CD14-positive monocyte (primary cell): ENCODE measurements at places on chromosomes 7 and 10.

DNA sequence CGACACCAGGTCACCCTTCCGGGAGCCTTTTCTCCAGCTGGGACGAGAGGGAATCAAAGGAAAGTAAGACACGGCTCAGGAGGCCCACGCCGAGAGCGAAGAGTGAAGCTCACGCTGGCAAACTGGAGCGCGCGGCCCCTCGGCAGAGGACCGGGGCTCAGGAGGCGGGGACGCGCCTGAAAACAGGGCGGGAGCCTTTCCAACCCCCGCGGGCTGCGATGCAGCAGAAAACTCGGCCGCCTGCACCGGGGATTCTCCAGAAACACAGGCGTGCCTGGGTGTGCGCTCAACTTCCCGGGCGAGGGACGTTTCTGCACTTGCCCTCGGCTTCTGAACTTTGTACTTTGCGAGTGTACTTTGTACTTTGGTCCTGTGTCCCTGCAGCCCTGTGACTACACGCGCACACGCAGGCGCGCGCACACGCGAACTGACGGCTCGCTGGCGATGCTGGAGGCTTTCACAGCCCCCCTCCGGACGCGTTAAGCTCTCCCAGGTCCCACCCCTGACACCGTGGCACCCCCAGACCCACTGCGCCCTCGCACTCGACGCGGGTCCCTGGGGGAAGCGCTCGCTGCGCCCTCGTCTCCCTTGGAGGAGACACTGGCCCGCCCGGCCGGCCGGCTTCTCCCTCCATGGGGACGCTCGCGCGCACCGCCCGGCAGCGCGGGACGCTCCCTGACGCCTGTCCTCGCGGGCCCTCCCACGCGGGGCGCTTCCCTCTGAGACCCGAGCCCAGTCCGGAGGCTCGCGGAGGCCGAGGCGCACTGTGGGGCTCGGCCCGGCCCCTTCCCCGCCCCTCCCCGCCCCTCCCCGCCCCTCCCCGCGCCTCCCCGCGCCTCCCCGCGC lies 588 bp upstream of the PAOX start:
- DNase-seq = peak; percentile 67

DNA sequence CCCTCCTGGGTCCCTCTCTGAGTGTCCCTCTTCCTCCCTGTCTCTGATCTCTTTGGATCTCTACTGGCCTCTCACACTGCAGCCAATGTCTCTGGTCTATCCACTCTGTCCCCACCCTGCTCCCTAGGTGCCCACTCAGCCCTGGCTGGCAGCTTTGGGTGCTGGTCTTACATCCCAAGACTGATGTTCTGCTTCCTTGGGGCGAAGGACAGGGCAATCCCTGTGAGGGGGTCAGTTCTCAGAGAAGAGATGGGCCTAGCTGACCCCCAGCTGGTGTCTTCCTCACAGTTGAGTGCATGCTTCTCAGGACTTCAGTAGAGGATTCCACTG lies 51.7 kb upstream of the CAMK2B start:
- no peak for DNase-seq

- DNase-seq = no peak
These were observed 165.7 kb downstream of the PARD3 start for GRCh38 chr10:34649385-34649784.

GRCh38 chr7:158614700-158615099 lies 27.1 kb upstream of the PTPRN2 start:
- no peak for DNase-seq

GRCh38 chr7:102122026-102122425 lies 164.6 kb upstream of the SH2B2 start:
- peak; percentile 68 for DNase-seq

DNA sequence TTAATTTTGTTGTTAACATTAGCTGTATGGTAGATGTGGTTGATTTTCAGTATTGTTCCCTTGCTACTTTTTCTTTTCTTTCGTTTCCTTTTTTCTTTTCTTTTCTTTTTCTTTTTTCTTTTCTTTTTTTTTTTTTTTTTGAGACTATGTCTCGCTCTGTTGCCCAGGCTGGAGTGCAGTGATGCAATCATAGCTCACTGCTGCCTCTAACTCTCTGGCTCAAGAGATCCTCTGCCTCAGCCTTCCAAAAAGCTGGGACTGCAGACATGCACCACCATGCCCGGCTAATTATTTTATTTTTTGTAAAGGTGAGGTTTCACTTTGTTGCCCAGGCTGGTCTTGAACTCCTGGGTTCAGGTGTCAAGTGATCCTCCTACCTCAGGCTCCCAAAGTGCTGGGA lies 14.4 kb downstream of the SLC26A3 start:
- no peak for DNase-seq

DNA sequence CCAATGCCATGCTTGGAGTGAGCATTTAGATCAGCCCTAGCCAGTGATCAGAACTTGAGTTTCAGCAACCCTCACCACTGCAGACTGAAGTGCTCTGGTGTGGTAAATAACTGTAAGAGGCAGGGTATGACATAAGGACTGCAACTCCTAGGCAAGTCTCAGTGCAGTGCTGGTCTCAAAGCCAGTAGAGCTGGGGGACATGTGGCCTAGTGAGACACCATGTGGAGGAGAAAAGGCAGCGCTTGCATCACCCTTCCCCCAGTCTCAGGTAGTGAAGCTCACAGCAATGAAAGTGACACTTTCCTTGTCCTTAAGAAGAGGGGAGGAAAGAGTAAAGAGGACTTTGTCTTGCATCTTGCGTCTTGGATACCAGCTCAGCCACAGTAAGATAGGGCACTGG lies 386.8 kb upstream of the POT1 start:
- no peak for DNase-seq

DNA sequence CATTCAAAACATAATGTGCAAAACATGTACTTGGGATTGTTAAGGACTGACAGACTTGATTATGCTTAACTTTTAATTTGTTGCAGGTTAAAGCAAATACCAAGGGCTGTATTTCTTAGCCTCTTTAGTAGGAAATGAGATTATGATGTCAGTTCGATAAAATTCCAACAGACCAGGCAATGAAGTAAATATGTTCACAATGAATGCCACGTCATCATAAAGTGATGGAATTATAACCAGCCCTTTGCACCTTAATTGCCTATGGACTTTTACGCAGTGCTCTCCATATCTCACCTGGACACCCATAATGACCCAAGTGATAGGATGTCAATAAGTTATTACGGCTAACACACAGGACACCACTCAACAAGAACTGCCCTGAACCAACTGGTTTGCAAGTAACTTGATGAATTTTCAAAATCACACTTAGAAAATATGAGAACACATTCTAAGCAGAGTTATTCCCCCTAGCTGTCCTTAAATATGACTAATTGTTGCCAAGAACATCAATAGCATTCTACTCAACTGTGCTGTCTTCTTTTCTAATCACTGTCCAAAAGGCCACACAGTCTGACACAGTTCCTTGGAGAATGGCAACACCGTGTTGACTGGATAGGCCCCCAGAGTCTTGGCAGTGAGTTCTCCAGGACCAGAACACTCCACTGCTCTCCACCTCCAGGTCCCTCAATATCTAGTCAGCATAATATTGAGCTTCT lies 115.0 kb downstream of the CHCHD3 start:
- no peak for DNase-seq

DNA sequence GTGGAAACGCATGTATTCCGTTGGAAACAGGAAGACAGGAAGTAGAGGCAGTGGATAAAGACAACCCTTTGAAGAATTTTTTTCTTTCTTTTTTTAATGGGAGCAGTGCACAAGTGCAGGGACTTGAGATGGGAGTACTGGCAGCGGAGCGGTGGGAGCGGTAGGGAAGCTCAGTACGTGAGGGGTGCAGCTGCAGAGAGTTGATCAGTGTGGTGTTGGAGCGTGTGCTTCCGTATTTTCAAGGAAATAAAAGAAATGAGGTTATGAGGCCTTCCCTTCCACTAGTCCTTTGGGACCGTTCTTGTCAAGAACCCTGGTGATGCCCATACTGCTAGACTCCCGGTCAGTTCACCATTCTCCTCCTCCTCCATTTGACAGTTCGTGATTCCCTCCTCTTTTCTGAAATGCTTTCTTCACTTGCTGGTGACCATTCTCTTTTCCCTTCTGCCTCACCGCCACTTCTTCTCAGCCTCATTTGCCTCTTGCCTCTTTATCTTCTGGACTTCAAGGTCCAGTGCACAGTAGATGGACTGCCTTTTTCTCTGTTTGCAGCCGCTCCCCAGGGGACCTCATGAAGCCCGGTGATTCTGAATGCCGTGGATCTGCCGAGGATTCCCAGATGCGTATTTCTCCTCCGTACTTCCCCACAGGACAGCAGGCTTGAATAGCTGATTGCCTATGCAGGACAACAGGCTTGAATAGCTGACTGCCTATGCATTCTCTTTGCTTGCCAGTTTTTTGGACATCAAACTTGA lies 39.1 kb upstream of the TMEM236 start:
- no peak for DNase-seq

DNA sequence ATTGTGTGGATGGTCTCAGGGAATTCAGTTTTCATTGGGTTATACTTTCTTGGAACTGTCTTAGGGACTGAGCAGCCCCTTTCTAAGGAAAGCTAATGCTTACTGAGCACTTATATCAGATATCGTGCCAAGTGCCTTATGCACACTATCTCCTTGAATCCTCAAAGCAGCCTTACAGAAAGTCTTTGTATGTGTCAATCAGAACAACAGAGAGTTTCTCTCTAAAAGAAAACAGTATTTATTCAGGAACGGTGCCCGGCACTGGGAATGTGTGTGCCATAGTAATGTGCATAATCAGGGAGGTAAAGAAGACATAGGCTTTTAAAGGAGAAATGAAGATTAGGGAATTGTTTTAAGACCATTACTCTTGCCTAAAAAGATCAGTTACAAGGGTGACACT lies 17.3 kb downstream of the ANTXRL start:
- no peak for DNase-seq

DNA sequence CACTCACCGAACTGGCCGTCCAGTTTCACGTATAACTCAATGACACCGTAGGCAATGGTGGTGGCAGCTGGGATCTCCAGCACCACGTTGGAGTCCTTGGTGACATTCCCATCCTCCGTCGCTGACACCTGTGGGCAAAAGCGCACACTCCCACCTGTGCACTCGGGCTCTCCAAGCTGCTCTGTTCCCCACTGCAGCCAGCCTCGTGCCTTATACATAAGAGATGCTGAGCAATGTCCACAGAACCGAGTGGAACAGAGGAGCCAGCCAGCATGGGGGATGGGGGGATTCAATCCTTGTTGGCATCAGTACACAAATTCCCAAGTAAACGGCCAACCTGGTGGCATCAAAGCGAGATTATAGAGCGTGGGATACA lies 40.0 kb downstream of the GSDME start:
- DNase-seq = no peak

DNA sequence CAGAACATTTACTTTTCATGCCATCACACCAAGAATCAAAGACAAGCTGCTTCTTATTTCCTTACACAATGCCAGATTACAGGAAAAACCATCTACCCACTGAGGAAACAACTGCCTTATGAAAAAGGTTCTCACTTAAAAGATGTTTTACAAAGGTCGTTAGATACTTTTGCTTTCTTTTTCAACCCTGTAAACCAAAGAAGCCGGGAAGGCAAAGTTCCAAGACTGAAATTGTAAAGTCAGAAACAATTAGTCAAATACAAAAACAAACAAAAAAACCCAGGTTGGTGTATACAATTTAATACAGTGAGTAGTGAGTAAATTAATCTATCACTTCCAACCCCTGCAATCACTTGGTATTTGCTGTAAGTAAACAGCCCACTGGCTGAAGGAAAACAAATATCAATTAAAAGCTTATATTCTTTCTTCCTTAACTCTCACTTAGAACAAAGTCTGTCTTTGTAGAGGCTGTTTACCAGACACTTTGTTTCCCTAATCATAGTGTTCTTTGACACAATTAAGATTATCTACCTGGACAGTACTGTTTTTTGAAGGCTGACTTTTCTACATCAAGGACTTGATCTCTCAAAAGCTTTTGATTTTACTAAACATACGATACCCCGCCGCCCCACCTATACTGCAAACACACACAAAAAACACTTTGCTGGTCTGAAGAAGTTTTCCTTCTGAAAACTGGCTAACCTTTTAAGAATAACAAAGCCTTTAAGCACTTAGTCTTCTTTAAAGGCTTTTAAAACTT lies 18.1 kb downstream of the ERLIN1 start:
- no peak for DNase-seq

GRCh38 chr10:123009105-123009820 lies 457 bp downstream of the ACADSB start:
- DNase-seq = peak; percentile 4

DNA sequence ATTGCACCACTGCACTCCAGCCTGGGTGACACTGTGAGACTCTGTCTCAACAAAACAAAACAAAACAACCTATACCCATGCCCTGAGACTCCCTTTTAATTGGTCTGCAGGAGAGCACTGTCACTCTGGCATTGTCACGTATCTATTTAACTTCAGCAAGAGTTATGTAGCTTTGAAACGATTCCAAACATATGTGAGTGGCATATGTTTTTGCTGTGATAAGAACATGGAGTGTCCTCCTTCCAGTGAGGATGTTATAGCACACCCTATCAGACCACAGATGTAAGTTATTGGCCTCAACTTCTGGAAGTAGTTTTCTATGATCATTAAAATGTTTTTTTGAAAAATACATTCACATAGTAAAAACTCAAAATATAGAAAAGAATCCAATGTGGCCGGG lies 15.5 kb upstream of the DNAJC12 start:
- DNase-seq = no peak

DNA sequence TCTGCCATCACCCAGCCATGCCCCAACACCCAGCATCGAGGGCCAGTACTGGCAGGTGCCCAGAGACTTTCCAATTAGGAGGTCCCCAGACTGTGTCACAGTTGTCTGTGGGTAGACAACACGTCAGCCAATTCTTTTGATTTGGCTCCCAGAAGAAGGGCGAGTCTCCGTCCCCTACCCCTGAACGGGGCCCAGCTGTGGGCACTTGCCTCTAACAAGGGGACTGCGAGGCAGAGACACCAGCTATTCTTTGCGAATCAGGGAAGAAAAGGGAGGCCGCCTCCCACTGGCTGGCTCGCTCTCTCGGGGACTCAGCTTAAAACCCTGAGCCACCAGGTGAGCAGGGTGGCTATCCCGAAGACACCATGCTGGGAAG lies 167.3 kb downstream of the USP6NL start:
- no peak for DNase-seq

- no peak for DNase-seq
These were observed 23.5 kb upstream of the PDE1C start for GRCh38 chr7:32093415-32094408.

- DNase-seq = no peak
These were observed 14.1 kb downstream of the PDZD8 start for GRCh38 chr10:117360994-117361667.

DNA sequence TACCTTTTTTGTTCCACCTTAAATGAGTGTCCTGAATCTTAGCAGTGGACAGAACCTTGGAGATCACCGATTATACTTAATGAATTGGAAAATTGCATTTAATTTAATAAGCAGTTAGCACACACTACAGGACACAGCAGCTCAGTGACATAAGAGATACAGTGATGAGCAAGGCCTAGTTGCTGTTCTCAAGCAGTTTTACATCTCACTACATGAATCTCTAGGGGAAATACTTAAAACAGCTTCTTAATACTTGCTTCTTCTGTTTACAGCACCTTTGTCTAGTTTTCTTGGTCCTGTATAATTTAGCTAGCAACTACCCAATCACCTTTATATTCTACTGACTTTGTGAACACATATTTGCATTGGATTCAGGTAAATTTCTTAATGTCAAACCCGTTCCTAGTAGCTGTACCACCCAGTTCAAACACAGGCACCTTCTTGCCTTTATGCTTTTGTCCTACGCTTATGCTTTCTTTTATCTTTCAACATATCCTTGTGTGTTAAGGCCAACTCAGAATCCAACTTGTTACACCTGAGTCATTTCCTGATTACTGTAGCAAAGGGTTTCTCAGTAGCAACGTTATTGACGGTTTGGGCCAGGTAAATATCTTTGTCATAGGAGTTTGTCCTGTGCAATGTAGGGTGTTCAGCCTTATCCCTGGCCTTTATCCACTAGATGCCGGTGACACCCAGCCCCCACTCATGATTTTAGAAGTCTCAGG lies 1.8 kb downstream of the STAM start:
- peak; percentile 18 for DNase-seq

GRCh38 chr10:6891924-6892323 lies 311.8 kb upstream of the PRKCQ start:
- no peak for DNase-seq
